ENCODE measurements at places on chromosomes 3 and 15.

DNA sequence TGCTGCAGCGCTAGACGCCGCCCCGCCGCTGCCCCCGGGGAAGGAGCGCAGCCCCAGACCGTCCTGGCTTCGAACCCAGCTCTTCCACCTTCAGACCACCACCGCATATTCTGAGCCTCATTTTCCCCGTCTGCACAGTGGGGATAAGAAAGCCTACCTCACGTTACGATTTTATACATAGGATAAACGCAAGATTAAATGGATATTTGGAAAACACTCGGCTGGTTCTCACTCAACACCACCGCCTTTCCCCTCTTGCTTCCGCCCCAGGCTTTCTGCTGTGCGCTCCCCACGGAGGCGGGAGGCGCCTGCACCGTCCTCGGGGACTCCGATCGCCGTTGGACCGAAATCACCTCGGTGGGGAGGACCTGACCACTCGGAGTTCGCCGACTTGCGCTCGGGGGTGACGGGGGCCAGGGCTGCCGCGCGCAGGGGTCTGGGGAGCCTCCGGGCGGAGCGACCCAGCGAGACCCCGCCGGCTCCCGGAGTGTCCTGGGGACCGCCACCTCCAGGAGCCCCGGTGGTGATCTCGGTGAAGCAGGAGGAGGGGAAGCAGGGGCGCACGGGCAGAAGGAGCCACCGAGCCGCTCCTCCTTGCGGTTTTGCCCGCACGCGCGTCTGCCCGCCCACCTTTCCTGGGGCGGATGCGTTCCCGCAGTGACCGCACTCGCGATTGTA lies 4.0 kb downstream of the FBXL22 start:
- DNase-seq: peak; percentile 19

DNA sequence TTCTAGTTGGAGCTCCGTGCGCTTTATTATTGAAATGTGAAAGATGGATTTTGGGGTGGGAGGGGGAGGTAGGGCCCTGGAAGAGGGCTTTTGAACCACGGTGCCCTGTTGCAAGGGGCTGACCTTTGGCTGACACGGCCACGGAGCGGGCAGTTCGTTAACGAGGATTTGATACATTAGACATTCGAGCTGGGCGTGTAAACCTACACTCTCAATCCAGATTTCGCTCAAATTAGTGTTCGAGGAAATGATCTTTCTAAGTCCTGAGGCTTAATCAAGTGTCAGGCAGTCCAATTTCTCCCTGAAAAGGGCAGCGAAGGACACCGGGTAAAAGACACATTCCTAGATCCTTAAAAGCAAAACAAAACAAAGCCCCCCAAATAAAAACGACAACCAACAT lies 13.0 kb downstream of the ZIC1 start:
- peak; percentile 42 for DNase-seq

- no peak for DNase-seq
Observed at GRCh38 chr3:9143184-9143583, 106.3 kb downstream of the SRGAP3 start.

DNA sequence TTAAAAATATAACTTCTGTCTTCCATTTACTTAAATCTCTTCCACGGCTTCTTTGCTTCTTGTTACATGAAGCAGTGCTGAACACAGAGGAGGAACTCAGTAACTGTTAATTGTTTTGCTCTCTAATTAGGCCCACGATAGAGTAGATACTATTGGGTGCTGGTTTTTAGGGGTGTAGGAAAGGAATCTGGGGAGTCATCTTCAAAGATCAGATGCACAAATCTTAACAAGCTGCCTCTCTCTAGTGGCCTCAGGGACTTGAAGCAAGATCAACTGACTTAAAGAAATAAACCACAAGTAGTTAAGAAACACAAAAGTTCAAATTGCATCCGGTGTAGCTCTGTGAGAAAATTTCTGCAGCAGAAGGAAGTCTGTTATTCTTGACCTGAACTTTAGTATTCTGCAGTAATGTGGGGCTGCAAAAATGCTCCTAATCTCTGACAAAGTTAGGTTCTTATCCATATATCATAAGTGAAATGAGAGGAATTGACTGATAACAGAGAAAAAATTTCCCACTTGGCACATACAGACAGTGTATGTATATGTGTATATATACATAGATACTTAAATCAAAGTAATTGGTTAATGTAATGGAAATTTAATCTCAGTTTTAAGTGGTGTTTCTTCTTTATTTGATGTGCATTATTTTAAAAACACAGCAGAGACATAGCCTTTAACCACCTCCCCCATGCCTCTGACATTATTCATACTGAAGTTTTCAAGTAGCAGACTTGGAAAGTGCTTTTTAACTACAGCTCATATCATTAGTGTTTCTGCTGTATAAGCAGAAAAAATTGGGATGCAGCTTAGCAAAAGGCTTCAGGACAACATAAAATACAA lies 51.8 kb downstream of the CHST2 start:
- peak; percentile 70 for DNase-seq

DNA sequence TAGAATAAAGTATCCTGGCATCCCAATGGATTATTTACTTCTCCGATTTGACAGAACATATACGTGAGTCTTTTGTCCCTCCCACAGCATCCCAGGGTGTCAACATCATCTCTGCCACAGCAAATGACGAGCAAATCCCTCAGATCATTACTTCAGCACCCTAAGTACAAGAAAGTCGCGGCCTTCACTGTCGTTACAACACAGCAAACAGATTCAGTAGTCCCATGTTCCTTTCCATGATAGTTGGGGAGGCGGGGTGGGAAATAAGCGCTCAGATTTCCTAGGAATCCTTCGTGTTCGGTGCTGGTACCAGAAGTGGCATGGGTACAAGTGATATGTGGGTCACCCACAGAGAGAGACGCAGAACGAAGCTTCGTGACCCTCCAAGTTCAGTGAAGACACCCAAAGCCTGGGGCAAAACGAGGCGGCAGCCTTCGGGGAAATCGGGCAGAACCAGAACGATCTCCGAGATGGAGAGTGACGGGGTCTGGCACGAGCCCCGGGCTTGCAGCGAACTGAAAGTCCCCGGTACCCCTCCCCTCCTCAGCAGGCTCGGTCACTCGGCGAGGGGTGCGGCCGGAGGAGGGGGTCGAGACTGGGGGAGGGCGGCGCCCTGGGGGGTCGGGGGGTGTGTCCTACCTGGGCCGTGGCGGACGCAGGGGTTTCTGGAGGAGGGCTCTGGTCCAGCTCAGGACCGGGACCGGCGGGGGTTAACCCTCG lies 619 bp downstream of the TTBK2 start:
- DNase-seq: peak; percentile 45
